ENCODE measurements at places on chromosomes 5 and 9.

DNA sequence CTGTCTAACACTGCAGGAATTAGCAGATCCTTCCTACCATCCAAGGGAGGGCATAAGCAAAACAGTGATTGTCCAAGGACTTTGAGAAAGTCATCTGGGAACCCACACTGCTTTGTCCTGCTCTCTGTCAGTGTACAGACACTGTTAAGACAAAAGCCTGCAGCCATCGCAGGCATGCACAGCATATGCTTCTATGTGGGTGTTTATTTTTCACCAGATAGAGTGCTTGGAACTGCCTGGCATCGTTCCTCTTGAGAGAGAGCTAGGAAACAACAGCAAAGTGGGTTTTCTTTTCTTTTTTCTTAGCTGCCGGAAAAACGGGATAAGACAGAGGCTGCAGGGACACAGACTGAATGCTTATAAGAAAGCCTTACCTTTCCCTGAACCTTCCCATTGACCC lies 212.3 kb downstream of the ICE1 start:
- DNase-seq, result no peak

DNA sequence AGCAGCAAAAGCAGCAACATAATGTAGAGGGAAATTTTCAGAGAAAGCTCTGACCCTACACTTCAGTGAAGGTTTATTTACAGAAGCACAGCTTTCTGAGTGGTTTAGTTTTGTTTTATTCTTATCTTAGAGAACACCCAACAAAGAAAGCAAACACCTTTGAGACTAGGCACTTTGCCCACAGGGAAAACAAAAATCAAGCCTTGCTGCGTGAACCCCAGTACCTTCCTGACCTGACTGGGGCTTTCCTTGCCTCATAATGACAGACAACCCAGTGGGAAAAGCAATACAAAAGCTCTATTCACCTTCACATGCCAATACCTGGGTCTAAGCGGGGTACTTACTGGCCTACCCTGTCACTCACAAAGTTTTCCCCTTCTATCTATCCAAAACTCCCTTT lies 189.8 kb downstream of the HINT1 start:
- DNase-seq, result no peak

DNA sequence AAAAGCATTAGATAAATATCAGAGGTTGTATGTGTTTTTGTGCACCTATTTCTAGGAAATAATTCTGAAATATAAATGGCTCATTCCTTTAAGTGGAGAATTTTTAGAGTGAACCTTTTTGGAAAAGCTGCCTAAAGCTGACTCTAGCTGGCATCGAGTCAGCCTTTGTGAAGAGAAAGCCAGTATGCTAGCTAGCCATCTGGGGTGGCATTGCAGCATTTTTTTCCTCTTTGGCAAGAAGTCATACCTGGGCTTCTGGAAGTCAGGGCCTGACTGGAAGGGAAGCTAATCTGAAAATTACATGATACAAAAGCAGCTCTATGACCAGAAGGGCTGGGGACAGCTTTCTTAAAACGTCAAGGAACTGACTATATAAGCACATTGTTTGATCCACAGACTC lies 19.7 kb downstream of the ANP32B start:
- no peak for DNase-seq

DNA sequence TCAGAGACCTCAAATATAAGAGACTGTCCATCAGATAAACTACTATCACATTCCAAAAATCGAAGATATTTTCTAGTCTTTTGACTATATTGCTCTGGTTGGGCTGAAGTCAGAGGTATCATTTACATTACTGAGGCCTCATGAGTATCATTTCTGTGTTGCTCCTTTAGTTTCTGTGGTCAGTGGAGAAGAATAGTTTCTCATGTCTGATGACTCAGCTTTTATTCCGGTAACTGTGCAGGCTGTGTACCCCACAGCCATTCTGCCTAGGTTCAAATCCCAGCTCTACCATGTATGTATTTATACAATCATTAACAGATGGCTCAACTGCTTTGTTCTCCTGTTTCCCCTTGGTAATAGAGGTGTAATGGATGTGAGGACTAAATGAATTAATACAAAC lies 179.3 kb downstream of the ALDH1A1 start:
- no peak for DNase-seq

DNA sequence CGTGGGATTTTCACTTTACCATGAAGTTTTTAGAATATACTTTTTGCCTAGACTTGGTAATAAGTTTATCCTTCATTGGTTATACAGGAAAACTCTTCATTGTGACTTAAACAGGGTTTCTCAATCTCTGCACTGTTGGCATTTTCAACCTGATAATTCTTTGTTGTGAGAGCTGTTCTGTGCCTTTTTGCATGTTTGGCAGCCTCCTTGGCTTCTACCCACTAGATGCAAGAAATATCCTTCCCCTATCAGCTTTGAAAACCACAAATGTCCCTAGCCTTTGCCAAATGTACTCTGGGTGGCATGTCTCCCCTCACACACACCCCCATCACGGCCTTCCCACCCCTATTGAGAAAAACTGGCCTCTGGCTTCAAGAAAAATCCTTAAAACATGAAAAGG lies 180.9 kb downstream of the ESM1 start:
- DNase-seq, result no peak

- no peak for DNase-seq
These were observed 29.5 kb downstream of the TTC39B start for GRCh38 chr9:15277400-15278090.

- DNase-seq, result no peak
These were observed 7.7 kb downstream of the CCNI2 start for GRCh38 chr5:132754947-132755346.

DNA sequence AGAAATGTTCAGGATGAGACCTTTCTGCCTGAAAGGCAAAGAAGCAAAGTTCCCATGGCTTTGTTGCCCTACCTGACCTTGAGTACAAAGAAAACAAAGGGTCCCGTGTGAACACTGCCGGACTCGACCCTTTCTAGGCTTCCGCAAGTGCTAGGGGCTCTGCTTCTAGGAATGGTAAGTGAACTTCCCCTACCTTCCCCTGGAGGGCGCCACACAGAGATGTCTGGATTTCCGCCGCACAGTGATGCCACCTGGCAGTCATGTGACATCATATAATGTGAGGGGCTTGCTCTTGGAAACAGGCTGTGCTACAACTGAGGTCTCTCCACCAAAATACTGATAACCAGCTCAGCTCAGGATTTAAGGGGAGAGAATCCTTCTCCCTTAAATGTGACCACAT lies 56.6 kb downstream of the HSD17B3 start:
- DNase-seq, result no peak

DNA sequence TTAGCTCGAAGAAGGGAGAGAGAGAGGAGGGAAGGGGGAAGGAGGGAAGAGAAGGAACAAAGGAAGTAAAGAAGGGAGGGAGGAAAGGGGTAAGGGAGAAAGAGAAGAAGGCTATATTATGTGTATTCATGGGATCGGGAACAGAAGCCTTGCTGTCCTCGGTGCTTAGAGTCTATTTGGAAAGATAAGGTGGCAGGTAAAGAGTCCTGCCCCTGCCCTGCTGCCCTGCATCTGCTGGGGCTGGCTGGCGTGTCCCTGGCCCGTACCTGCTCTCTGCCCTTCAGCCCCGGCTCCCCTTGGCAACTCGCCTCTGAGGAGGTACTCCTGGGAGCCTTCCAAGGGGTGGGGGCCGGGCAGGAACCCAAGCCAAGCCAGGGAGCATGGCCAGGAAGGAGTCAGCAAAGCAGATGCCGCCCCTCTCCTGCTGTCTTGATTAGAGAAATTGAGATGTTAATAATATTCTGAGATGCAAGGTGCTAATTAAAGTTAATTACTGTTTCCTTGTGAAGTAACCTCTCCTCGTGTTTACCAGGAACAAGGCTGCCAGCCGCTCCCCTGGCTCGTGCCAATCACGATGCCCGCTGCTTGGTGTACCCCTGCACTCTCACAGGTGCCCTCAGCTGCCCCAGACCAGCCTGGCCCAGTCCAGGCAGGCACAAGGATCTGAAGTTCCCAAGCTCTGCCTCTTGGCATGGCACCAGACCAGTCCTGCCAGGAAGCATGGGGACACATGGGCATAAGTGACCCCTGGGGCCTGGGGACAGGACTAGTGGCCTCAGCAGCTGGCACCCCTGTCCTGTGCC lies 36.6 kb downstream of the PCDH1 start:
- no peak for DNase-seq

- DNase-seq, result no peak
These were observed 223.6 kb downstream of the MLLT3 start for GRCh38 chr9:20398536-20399338.

DNA sequence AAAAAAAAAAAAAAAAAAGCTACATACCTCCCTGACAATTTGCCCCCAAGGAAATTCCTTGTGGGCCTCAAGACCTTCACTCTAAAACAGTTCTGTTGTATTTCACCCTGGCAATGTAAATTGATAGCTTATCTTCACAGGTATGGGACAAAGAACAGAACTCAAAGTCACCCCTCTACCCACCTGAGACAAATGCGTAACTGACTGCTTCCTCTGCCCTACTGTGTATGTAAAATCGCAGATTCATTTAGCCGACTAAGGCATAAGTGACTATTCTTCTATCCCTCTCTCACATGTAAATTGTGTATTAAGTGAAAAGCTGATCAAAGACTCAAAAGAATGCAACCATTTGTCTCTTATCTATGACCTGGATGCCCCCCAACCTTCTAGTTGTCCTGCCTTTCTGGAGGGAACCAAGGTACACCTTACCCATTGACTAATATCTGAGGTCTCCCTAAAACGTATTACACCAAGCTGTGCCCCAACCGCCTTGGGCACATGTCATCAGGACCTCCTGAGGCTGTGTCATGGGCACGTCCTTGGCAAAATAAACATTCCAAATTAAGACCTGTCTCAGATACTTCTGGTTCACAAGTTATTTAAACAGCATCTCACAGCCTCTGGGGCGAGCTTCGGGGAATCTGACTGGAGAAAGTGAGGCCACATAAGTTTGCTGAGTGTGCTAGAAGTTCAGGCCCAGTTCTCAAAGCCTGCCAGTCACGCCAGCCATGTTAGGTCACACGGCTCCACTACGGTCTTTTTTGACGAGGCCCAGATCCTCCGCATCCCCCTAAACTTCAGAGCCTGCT lies 954 bp downstream of the TBCA start:
- DNase-seq, result peak; percentile 0

DNA sequence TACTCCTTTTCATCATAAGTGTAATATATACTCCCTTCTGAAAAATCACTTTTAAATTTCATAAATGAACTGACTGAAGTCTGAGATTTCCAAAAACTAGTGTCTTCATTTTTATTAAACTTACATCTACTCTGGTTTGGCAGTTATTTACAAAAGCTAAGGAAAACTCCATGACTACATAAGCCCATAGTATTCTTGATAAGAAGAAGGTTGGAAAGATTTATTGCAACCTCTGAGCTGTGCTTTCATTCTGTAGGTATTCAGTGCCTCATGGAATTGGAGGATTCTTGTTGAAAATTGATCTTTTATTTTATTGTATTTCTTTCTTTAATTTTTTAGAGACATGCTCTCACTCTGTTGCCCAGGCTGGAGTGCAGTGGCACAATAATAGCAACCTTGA lies 41.7 kb downstream of the GNAQ start:
- DNase-seq, result no peak

GRCh38 chr5:14660833-14661232 lies 3.7 kb upstream of the OTULIN start:
- no peak for DNase-seq

GRCh38 chr5:41772056-41772455 lies 98.2 kb downstream of the OXCT1 start:
- DNase-seq, result no peak

DNA sequence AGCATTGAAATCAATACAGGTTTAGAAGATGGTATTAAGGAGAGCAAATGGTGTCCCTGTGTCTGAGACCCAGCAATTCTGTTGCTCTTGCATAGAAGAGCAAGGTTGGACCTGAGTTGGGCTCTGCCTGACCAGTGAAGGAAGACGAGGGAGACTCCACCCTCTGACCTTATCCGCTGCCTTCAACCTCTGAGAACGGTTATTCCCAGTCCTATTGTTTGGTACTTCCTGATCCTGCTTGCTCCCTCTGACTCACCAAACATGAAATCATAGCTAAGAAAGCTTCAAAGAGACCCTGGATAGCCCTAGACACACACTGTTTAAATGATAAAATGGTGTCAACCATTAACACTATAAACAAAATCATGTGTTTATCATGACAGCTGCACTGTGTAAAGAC lies 218.5 kb downstream of the PLK2 start:
- no peak for DNase-seq

Measured in GM04503 (cell line).